ENCODE measurements at places on chromosomes 3 and 15. TPM values are rescaled to one million over a fixed set of nuclear protein-coding genes. Genes with fewer than 3 reads are reported as not detected.

Gene MESP2
- 1.3 TPM for total RNA-seq

Gene TICRR
- total RNA-seq, result 23.6 TPM

Gene PRICKLE2
- 7.9 TPM for total RNA-seq

Gene GP5
- total RNA-seq, result not detected

- no peaks in the 10 kb centered on the region for H3K4me1 ChIP-seq
- no peak overlapping the region for H3K27ac ChIP-seq
- no peaks in the 10 kb centered on the region for H3K27me3 ChIP-seq
- no peak for DNase-seq
- no peaks in the 10 kb centered on the region for H3K36me3 ChIP-seq
- no peak overlapping the region for H3K4me3 ChIP-seq
Measured at GRCh38 chr15:36622197-36622795, 42.9 kb downstream of the CDIN1 start.

DNA sequence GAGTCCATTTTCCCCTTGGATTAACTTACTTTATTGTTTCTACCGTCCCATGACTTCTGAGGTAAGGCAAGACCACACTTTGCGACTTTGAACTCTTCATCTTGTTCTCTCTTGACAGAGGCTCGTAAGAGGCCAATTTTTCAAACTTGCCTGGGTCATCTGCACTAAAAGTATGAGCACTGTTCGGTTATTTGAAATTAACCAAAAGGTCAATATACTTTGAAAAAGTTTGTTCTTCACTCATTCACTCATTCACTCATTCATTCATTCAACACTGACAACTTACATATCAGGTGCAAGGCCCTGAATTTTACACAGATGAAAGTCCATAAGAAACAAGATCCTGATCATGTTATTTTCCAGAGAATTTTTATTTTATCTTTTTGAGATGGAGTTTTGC, 57.9 kb downstream of the ATP1B3 start:
- no peaks in the 10 kb centered on the region for H3K27me3 ChIP-seq
- H3K27ac ChIP-seq, result no peak overlapping the region
- peaks cover 17% of the 10 kb centered on the region for H3K4me1 ChIP-seq
- DNase-seq, result no peak

GRCh38 chr3:186236357-186237020, 125.5 kb downstream of the DGKG start:
- no peaks in the 10 kb centered on the region for H3K36me3 ChIP-seq
- H3K27ac ChIP-seq, result no peak overlapping the region
- no peak overlapping the region for H3K4me3 ChIP-seq
- DNase-seq, result no peak
- H3K4me1 ChIP-seq, result peaks cover 4% of the 10 kb centered on the region

GRCh38 chr3:181892848-181893247, 181.1 kb downstream of the SOX2 start:
- no peak for DNase-seq
- no peak overlapping the region for H3K27ac ChIP-seq
- no peaks in the 10 kb centered on the region for H3K4me1 ChIP-seq
- no peak overlapping the region for H3K4me3 ChIP-seq
- no peaks in the 10 kb centered on the region for H3K36me3 ChIP-seq

DNA sequence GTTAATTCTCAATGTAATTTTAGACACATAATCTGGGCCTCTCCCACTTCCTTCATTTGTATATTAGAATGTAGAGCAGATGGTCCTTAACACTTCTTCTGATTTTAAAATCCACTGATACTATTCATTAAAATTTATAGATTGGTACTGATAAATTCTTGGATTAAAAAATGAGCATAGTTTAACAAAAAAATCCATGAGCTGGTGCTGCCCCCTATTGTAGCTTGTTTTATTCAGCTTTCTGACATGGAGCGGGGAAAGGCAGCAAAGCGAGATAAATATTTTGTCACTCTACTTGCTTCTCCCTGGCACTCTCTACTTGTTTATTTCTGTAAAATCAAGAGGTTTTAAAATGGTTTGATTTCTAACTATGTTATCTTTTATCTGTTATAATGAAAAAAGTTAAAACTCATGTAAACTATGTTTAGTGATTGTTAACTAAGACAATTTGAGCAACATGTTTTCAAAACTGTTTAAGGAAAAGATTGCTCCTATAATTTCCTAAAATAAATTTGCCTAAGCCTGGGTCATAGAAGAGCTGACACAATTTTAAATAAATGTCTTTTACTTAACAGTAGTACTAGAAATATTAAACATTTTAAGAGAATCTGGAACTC, 26.5 kb upstream of the PLOD2 start:
- H3K4me1 ChIP-seq, result no peaks in the 10 kb centered on the region
- peak; percentile 17 for DNase-seq
- H3K4me3 ChIP-seq, result no peak overlapping the region
- H3K27ac ChIP-seq, result no peak overlapping the region
- no peaks in the 10 kb centered on the region for H3K36me3 ChIP-seq

GRCh38 chr3:13162549-13163320, 89.5 kb upstream of the IQSEC1 start:
- no peak overlapping the region for H3K4me3 ChIP-seq
- H3K4me1 ChIP-seq, result peaks cover 30% of the 10 kb centered on the region
- DNase-seq, result no peak
- H3K27ac ChIP-seq, result no peak overlapping the region

GRCh38 chr15:93706495-93707292, 524.7 kb upstream of the MCTP2 start:
- H3K4me1 ChIP-seq, result no peaks in the 10 kb centered on the region
- H3K27ac ChIP-seq, result no peak overlapping the region

Measured in PC-9 (cell line).